ENCODE measurements at places on chromosomes 5 and 9.

- DNase-seq, result no peak
Observed at GRCh38 chr9:137435381-137435891, 5.7 kb downstream of the ENTPD8 start.

- no peak for DNase-seq
Observed at GRCh38 chr5:98461485-98461884, 312.0 kb upstream of the RGMB start.

DNA sequence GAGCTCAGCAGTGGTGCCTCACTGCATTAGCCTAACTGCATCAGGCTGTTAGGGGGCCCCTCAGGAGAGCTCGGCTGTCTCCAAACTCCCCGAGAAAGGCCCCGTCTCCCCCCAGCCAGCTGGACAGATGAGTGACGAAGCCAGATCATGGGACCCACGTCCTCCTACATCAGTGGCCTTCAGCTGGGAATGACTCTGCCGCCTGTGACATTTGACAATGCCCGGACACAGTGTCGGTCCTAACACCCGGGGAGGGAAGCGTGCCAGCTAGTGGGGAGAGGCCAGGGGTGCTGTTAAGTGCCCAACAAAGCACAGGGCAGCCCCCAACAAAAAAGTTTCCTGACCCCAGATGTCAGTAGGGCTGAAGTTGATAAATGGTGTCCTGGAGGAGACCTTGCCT lies 375.2 kb upstream of the IRX2 start:
- no peak for DNase-seq

DNA sequence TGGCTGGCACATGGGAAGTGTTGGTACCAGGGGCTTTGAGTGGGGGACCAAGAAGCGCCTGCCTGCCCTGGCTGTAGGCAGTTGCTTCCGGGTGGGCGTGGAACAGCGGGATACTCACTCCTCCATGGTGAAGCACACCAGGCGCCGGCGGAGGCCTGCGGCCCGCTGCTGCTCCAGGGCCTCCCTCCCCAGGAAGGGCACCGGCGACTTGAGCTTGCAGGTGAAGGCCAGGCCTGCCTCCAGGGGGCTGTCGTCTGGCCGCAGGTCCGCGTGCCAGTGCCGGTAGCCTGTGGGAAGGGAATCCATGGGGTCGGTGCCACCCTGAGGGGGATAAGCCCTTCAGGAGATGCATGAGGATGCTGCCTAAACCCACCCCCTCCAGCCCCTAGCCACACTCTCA lies 34.3 kb downstream of the DBH start:
- DNase-seq, result no peak

DNA sequence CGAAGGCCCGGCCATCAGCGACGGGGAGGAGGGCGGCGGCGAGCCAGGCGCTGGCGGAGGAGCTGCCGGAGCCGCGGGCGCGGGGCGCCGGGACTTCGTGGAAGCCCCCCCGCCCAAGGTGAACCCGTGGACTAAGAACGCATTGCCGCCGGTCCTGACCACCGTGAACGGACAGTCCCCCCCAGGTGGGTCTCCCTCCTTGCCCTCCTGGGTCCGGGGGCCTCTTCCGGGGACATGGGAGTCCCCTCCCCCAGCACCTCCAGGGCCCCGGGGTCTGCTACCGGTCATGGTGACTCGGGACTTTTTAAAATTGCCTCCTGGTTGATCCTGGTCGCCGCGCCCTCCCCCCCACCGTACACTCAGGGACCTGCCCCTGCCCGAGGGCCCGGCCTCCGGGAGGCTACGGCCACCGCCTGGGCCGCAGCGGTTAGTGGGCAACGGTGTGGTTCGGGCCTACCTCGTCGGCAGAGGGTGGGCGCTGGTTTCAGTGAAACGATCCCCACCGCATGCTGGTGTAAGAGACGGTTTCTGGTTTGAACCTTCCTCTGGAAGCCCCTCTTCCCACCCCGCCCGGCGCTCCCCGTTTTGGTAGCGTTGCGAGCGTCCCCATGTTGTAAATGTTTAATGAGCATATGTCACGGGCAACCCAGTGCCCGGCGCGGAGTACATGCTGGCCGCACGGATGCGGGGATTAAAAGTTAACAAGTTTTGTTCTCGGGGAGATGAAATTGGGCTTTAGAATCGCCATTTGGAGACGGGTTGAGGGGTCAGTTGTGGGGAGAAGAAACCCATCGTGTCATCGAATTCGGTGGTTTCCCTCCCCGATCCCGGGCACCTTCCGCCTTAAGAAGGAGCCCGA lies 1.1 kb downstream of the LARP1 start:
- no peak for DNase-seq

DNA sequence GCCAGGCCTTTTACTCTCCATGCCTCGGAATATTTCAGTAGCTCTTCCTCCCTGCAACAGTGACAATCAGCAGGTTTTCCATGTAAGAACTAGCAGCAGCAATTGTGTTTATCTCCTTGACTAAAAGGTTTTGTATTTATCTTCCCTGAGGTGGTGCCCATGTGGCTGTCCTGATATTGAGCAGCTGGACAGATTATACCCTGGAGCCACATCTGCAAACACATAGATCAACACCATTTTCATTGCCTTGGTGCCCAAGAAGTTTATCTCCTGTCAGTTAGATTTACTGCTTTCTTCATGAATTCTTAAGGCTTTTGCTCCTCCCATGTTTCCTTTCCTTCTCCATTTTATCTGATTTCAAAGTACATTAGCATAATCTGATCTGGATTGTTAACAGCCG lies 378.4 kb downstream of the SPATA31D1 start:
- no peak for DNase-seq

DNA sequence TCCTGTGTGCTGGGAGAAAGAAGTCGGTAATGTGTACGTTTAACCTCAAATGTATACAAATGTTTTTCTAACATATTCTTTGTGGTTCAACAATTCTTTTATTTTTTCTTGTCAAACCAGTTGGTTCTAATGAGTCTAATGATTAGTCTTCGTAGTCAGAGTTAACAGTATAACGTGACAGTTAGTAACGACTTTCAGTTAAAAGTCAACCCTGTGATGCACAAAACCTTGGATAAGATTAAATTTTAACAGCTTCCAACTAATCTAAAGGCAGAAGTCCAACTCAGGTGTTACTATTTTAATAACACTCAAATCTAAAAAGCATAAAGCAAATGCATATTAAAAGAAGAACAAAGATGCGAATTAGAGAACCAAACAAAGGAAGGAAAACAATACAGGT lies 47.0 kb downstream of the SEMA6A start:
- DNase-seq, result no peak

DNA sequence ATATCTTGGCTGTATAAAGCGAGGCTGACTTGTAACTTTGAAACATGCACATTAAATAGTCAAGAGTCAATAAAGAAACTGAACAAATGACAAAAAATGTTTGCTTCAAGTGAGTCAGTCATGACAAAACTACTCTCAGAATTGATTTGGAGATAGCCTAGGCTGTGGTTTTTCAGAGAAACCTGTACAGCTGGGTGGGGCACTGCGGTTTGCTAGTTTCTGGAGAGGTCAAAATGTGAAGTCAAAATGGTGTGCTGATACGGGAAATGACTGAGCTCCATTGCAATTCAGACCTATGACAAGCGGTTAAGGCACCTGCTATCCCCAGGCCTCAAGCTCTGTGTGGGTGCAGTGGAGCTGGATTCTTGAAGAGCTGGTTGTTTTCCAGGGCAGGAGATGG lies 10.3 kb upstream of the CD180 start:
- DNase-seq, result peak; percentile 43

DNA sequence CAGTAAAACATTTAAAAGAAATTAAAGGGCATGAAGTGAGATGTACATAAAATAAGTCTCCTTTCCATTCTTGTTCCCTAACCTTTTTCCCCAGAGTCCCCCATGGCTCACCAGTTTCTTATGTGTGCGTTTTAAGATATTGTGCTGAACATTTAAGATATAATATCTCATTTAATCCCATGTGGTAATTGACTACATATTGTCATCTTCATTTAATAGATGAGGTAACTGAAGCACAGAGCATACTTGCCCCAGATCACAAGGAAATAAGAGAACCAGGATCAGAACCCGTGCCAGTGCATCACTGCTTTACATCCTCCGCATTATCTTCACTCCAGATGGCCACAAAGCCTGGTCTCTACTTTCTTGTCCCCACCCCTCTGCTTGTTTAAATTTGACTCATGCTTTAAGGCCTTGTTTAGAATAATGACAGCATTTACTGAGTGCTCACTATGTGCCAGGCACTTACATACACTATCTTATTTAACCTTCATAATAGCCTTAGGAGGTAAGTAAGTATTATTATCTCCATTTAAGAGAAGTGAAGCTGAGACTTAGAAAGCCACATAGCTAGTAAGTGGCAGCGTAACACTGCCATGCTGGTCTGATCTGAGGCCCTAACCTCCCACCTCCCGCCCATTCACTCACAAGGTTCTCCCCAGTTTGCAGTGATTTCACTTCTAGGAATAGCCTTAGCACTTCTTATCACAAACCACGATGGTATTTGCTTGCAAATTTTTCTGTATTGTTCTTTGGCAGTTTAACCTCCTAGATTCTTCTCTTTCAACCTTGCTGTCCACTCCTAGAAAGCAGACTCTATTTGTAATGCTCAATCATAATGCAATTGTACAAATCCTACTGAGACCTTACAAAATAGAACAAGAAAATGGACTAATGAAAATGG lies 78.4 kb upstream of the IL6ST start:
- DNase-seq, result no peak

DNA sequence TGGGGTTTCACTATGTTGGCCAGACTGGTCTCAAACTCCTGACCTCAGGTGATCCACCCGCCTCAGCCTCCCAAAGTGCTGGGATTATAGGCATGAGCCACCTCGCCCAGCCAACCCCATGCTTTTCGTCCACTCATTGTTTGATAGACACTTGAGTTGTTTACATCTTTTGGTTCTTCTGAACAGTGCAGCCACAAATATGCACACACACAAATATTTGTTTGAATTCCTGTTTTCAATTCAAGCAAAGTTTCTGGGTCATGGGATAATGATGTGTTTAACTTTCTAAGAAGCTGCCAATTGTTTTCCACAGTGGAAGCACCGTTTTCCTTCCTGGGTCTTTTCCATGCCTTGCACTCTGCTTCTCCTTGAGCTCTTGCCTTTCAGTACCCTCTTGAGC lies 6.8 kb upstream of the PAEP start:
- DNase-seq, result no peak

DNA sequence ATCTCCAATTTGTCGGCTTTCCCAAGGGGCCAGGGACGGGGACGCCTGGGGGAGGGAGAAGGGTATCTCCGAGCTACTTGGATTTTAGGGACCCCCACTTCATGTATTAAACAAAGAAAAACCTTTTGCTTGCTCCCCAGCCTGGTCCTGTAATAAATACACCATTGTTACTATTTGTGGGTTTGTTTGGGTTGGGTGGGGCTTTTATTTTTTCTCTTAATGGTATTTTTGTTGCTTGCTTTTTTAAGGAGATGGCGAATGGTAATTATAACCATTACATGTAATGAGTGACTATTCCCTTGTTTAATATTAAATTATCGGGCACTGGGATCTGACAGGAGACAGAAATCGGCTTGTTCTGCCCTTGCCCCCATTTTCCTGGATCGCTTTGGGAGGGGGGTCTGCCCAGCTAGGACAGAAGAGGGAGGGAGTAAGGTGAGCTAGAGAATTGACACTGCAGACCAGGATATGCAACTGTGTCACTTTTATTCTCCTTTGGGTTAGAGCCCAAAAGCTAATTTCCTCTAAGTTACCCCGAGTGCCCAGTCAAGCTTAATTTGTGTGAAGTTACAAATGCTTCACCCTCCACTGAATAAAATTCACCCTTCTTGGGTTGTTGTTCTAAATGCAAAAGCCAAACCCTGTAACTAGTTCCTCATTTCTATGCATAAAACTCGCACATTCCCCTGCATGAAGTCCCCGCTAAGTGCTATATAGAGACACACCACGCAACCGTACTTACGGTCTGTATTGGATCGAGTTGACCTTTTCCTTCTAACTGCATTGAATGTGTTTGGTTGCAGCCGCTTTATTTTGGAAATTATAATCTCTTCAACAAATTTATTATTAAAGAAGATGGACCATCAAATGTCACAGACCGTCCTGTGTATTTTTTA lies 1.6 kb upstream of the ZNF608 start:
- peak; percentile 1 for DNase-seq

GRCh38 chr5:53825016-53825415 lies 264.6 kb downstream of the NDUFS4 start:
- DNase-seq, result no peak

Measured in KG1 (cell line).